H1 (cell line): ENCODE measurements at places on chromosomes 7 and 10.
A peak's percentile ranks its signal among the peaks of the same experiment; 100 is the strongest.

- no peak for DNase-seq
- H3K27ac ChIP-seq: no peak overlapping the region; the same call in 1 of the 2 replicates
- H3K4me3 ChIP-seq: no peak overlapping the region
Measured at GRCh38 chr10:124998624-124999291, 56.8 kb downstream of the ZRANB1 start.

- DNase-seq: no peak
- no peaks in the 10 kb centered on the region for H3K36me3 ChIP-seq
- no peak overlapping the region for H3K4me3 ChIP-seq
- no peak overlapping the region for H3K27ac ChIP-seq
- H3K4me1 ChIP-seq: peaks cover 13% of the 10 kb centered on the region; the same call in 1 of the 2 replicates
Measured at GRCh38 chr10:29636178-29636577, 1.4 kb upstream of the SVIL start.

GRCh38 chr10:70943841-70944466 is 55.6 kb upstream of the PCBD1 start:
- H3K4me1 ChIP-seq: no peaks in the 10 kb centered on the region
- no peaks in the 10 kb centered on the region for H3K36me3 ChIP-seq
- DNase-seq: no peak
- no peaks in the 10 kb centered on the region for H3K27me3 ChIP-seq
- H3K4me3 ChIP-seq: no peak overlapping the region
- H3K27ac ChIP-seq: no peak overlapping the region

DNA sequence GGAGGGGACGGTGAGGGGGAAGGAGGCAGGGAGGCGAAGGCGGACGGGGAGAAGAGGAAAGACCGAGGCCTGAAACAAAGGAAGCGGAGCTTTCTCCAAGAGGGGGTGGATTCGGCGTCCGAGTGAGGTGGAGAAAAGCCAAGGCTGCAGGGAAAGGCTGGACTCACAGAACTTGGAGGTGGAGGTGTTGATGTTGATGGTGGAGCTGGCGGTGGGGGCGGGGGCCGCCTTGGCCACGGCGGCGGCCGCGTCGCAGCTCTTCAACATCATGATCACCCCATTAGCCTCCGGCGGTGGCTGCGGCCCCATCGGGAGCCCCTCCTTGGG is 578 bp downstream of the CACUL1 start:
- no peak for DNase-seq
- H3K36me3 ChIP-seq: no peaks in the 10 kb centered on the region
- peak overlapping the region; percentile 93 for H3K4me3 ChIP-seq
- peak overlapping the region; percentile 90 for H3K27ac ChIP-seq

- H3K27me3 ChIP-seq: no peaks in the 10 kb centered on the region
- H3K36me3 ChIP-seq: no peaks in the 10 kb centered on the region
- DNase-seq: no peak
- no peak overlapping the region for H3K4me3 ChIP-seq
- H3K27ac ChIP-seq: no peak overlapping the region
- no peaks in the 10 kb centered on the region for H3K4me1 ChIP-seq
Measured at GRCh38 chr10:80878330-80878729, 340.6 kb downstream of the SH2D4B start.

DNA sequence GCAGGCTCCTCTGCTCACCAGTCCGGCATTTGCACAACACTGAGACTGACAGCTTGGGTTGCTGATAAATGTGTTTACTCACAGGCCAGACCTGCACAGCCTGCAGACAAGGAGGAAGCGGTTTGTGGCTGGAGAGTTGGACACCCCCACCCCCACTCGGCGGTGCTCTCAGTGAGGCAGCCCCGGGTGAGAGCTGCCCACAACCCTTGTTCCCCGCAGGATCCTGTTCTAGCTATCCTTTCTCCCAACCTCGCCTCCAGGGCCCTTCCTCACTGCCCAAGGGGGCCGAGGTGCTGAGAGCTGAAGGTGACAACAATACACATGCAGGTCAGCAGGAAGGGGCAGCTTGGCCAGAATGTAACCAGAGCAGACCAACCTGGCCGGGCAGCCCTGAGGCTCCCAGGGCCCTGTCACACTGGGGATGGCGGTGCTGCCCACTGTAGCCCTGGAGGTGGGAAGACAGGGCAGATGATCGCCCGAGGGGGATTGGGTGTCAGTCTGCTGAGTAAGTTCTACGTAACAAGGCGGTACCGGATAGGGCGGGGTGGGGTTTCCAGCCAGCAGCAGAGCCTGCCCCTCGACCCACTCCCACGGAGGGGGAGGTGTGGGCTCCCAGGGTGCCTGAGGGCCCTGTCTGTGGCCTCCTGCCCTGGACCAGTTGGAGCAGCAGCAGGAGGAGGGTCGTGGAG is 2.1 kb upstream of the ADAM8 start:
- no peaks in the 10 kb centered on the region for H3K4me1 ChIP-seq
- no peak for DNase-seq
- H3K27ac ChIP-seq: no peak overlapping the region
- H3K27me3 ChIP-seq: peaks cover 4% of the 10 kb centered on the region
- peaks cover 4% of the 10 kb centered on the region; the same call in 1 of the 2 replicates for H3K36me3 ChIP-seq
- H3K4me3 ChIP-seq: no peak overlapping the region

- H3K4me1 ChIP-seq: no peaks in the 10 kb centered on the region
- H3K4me3 ChIP-seq: no peak overlapping the region
- no peak for DNase-seq
- H3K27ac ChIP-seq: no peak overlapping the region
- H3K27me3 ChIP-seq: no peaks in the 10 kb centered on the region
- no peaks in the 10 kb centered on the region for H3K36me3 ChIP-seq
Measured at GRCh38 chr7:54260941-54261371, 281.2 kb upstream of the VSTM2A start.

GRCh38 chr10:123621916-123622315 is 44.2 kb upstream of the GPR26 start:
- H3K27me3 ChIP-seq: no peaks in the 10 kb centered on the region
- DNase-seq: no peak
- H3K27ac ChIP-seq: no peak overlapping the region

- no peaks in the 10 kb centered on the region for H3K36me3 ChIP-seq
- H3K27ac ChIP-seq: no peak overlapping the region
- H3K4me3 ChIP-seq: no peak overlapping the region
Measured at GRCh38 chr7:17126413-17127268, 171.8 kb upstream of the AHR start.

GRCh38 chr7:1927937-1928644 is 258.0 kb downstream of the ELFN1 start:
- H3K36me3 ChIP-seq: no peaks in the 10 kb centered on the region
- H3K27ac ChIP-seq: no peak overlapping the region
- H3K27me3 ChIP-seq: no peaks in the 10 kb centered on the region
- H3K4me3 ChIP-seq: no peak overlapping the region
- DNase-seq: no peak

GRCh38 chr7:4240042-4240441 is 442.1 kb upstream of the FOXK1 start:
- no peaks in the 10 kb centered on the region for H3K27me3 ChIP-seq
- DNase-seq: no peak
- no peaks in the 10 kb centered on the region for H3K36me3 ChIP-seq
- H3K27ac ChIP-seq: no peak overlapping the region

DNA sequence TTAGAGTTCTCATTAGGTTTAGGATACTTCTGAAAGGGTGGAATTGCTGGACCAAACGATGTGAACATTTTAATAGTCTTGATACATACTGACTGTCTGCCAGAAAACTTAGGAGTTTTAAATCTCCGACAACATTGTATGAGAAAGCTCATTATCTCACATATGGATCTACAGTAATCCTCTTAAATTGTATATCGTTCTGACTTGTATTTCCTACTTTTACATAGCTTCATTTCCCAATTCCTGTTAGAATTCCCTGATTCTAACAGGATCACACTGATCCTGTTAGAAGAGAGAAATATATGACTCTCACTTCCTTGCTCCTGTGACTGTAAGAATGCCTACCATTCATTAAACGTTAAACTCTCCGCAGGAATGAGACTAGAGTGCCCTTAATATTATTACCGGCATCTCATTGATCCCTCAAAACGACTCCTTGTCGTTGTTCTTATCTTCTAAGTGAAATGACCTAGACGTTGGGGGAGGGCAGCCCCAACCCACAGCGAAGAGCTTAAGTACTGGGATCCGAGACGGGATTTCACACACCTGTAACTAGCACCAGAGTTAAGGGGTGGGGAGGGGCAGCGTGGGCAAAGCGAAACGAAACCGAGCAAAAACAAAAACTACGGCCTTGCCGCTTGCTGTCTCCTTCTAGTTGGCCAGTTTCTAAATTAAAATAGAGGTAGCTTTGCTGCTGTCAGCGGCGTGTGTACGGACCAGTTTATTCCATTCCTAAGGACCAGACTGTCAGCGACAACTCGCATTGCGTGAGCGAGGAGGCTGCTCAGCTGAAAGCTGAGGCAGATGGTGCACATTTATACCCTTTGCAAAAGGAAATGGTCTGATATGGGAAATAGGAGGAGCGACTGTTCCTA is 678 bp upstream of the TMEM106B start:
- H3K4me3 ChIP-seq: peak overlapping the region; percentile 71
- peaks cover 2% of the 10 kb centered on the region; the same call in 1 of the 2 replicates for H3K4me1 ChIP-seq
- no peak overlapping the region for H3K27ac ChIP-seq
- H3K36me3 ChIP-seq: peaks cover 3% of the 10 kb centered on the region; the same call in 1 of the 2 replicates
- DNase-seq: no peak
- no peaks in the 10 kb centered on the region for H3K27me3 ChIP-seq
